ENCODE measurements at places on chromosomes 7 and 10. TPM values are rescaled to one million over a fixed set of nuclear protein-coding genes. Genes with fewer than 3 reads are reported as not detected.

ELMO1 gene
- 88.7 TPM for total RNA-seq

DNA sequence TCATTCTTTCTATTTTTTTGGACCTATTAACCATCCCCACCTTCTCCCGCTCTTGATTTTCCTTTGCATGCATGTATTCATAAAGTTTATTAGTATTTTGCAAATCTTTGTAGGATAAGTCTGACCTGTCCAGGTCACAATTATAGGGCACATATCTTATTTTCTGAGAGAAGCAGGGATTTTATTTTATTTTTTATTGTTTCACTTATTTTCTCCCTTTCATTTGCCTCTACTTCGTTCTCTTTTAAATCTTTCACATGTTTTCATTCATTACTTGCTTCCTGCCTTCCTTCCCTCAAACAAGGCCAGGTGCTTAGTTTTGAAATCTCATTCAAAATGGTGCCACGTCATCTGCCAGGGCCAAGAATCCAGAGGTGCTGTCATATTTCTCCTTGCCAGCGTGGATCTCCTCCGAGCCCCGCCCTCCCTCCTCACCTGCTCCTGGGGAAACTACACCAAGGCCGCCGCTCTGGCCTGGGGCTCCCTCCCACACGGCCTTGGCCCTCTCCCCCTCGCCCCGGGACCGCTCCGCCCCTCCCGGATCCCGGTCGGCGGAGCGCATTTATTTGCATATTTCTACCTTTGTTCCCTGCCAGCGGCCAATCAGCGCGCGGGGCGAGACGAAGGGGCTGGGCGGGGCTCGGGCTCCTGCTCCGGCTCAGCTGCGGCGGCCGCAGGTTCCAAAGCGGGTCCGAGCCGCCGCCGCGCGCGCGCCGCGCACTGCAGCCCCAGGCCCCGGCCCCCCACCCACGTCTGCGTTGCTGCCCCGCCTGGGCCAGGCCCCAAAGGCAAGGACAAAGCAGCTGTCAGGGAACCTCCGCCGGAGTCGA is at the start of gene TSPAN13:
TSPAN13 (plus strand) TSS at position 654 of the 830 bp plus-strand sequence. CDS start 213 bp downstream, outside the sequence.
- peak; percentile 76 for DNase-seq
- no peaks in the 10 kb centered on the region for H3K36me3 ChIP-seq
- H3K4me1 ChIP-seq = peaks cover 11% of the 10 kb centered on the region
- no peak within 1 kb of the TSS for H3K27ac ChIP-seq
- H3K4me3 ChIP-seq = peak within 1 kb of the TSS; percentile 60

- H3K27ac ChIP-seq = no peak overlapping the region
- H3K4me3 ChIP-seq = no peak overlapping the region
- no peak for DNase-seq
- peaks cover 19% of the 10 kb centered on the region for H3K4me1 ChIP-seq
Observed at GRCh38 chr7:7771452-7771851, 53.0 kb upstream of the RPA3 start.

- peaks cover 82% of the 10 kb centered on the region for H3K4me1 ChIP-seq
- peak; percentile 38 for DNase-seq
- H3K27ac ChIP-seq = peak overlapping the region; percentile 96
- H3K4me3 ChIP-seq = peak overlapping the region; percentile 64
- H3K27me3 ChIP-seq = no peaks in the 10 kb centered on the region
Observed at GRCh38 chr7:37410305-37411229, 38.1 kb downstream of the ELMO1 start.

GRCh38 chr7:245574-246295 is 44.2 kb upstream of the FOXL3 start:
- H3K27ac ChIP-seq = no peak overlapping the region
- H3K4me1 ChIP-seq = no peaks in the 10 kb centered on the region
- H3K27me3 ChIP-seq = no peaks in the 10 kb centered on the region
- no peaks in the 10 kb centered on the region for H3K36me3 ChIP-seq
- H3K4me3 ChIP-seq = no peak overlapping the region

DNA sequence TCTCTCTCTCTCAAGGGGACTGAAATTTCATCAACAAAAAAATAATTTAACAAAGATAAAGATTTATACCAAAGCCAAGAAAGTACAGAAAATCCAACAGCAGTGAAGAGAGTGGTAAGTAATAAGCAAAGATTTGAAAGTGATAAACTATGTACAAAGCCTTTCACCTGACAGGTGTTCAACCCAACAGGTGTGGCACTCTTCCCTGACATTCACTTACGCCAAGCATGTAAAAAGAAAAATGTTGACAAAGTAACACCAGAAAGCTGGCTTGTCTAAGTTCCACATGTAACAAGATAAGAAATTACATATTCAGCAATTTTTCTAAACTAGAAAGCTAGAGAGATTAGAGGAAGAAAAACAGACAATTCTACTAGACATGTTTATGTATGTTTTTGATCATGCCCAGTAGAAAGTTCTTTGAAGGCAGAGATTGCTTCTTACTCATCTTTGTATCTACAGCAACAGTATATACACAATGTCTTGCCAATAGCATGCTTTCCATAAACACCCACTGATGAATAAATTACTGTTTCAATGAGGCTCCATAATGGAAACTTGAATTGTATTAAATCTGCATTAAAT is 468.5 kb downstream of the PARD3 start:
- H3K36me3 ChIP-seq = no peaks in the 10 kb centered on the region
- H3K4me1 ChIP-seq = no peaks in the 10 kb centered on the region
- no peak overlapping the region for H3K4me3 ChIP-seq
- H3K27ac ChIP-seq = no peak overlapping the region
- H3K27me3 ChIP-seq = peaks cover 3% of the 10 kb centered on the region

GRCh38 chr7:17126413-17127268 is 171.8 kb upstream of the AHR start:
- H3K27ac ChIP-seq = peak overlapping the region; percentile 57
- no peaks in the 10 kb centered on the region for H3K27me3 ChIP-seq
- peaks cover 25% of the 10 kb centered on the region for H3K4me1 ChIP-seq
- DNase-seq = no peak
- no peak overlapping the region for H3K4me3 ChIP-seq
